ENCODE measurements at places on chromosomes 6 and 20.

DNA sequence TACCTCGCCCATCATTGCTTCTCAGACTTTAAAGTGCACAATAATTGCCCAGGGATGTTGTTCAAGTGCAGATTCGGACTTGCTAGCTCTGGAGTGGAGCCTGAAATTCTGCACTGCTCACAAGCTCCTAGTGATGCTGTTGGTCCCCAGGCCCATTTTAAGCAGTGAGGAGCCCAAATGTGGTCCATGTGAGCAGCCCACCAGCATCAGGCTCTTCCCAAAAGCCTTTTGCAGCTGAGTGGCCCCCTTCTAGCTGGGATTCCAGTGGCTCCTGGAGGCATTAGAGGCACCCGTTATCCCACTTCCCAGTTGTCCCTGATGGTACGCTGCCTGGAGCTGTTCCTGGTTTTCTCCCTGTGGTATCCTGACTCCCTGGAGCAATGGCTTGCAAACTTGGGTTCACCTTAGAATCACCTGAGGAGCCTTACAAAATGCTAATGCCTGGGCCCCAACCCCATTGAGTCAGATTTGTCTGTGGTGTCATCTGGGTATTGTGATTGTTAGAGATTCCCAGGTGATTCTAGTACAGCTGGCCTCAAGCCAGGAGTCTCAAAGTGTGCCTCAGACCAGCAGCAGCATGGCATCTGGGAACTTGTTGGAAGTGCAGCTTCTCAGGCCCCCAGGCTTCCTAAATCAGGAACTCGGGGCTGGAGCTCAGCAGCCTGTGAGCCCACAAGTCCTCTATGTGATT is 186.9 kb upstream of the SLC24A3 start:
- DNase-seq, result no peak

GRCh38 chr20:48805716-48806115 is 22.1 kb downstream of the PREX1 start:
- DNase-seq, result no peak

DNA sequence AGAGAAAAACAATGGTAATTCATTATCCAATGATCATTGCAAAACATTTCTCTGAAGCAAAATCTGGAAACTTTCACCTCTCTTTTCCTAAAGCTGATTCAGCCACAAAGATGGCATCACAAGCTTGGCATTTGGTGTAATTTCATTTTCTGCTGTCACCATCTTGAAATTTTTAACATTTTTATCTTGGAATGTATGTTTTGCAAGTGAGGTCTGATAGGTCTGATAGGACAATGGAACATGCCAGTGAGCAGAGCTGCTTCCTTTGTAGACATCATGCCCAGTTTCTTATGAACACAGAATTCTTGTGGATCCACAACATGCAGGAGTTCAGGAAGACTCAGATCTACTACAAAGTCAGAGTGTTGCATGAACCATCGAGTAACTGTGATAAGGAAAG is 969.6 kb downstream of the EYS start:
- no peak for DNase-seq

- DNase-seq, result no peak
Measured at GRCh38 chr6:15362274-15363160, 116.6 kb downstream of the JARID2 start.

GRCh38 chr20:63503524-63503923 is 4.6 kb upstream of the EEF1A2 start:
- no peak for DNase-seq

- no peak for DNase-seq
Measured at GRCh38 chr20:46977909-46978588, 83.4 kb downstream of the EYA2 start.

GRCh38 chr20:59392736-59393135 is 92.3 kb downstream of the EDN3 start:
- no peak for DNase-seq

DNA sequence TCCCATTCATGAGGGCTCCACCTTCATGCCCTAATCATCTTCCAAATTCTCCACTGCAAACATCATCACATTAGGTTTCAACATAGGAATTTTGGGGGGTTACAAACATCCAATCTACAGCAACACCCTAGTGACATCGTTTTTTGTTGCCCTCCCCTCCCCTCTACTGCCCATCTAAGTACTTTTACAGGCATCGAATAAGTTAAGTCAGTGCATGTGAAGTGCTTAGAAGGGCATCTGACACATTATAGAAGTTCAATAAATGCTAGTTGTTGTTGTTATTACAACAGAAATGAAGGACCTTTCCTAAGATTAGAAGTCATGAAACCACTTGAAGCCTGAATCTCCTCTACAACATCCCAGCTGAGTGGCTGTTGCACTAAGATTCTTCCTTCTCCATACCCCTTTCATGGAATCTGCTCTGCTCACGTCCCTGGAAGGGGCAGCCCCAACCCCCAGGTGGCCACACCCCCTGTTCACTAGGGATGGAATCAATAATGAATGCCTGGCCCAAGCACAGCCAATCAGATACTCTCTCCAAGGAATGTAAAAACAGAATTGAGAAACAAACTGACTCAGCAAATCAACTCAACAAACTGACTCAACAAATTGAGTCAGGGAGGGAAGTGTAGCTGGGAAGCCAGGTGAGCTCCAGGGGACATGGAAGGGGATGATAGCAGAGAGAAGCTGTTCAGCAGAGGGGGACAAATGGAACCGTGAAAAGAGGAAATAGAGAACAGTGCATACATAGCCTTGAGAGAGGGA is 3.9 kb upstream of the LRP11 start:
- DNase-seq, result no peak

- peak; percentile 93 for DNase-seq
Measured at GRCh38 chr6:44219053-44219814, 2.5 kb downstream of the MYMX start.

DNA sequence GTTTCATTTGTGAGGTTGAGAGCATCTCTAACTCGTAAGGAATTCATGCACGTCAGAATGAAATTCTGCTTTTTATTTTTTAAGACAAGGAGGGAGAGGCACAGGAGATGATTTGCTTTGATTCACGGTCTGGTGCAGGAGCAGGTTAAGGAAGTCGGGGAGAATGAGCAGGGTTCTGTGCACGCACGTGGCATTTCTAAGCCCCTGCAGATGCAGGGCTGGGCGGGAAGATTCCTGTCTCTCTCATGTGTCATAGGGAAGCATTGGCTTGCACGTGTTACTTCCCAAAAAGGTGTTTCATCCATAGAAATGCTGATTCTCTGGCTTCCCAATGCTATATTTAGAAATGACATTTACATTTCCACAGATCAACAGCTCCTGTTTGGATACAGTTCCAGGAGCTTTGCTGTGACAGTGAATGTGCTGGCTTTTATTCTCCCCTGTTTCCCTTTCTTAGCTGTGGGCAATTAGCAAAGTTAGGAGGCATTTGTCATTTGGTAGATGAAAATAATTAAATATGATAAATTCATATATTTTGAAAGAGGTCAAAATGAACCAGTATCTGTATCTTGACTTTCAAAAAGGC is 119.7 kb upstream of the ZFP64 start:
- DNase-seq, result no peak

GRCh38 chr20:58709013-58709702 is 16.6 kb downstream of the NPEPL1 start:
- DNase-seq, result no peak

DNA sequence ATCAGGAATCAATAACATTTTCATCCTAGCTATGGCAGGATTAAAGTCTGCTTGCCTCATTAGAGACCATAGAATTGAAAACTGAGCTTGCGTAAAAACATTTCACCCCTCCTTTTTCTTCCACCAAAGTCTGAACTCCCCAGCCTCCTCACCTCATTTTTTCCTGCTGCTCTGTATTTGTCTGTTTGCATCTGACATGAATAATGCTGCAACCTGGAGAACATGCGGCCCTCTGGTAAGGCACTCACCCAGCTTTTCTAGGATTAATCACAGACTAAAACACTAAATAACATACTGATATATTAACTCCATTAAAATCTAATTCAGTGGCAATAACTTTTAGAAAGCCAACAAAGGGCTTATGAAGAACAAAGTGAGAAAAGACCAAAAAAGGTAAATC is 677.7 kb upstream of the NRSN1 start:
- no peak for DNase-seq

GRCh38 chr20:62776692-62777527 is 19.4 kb upstream of the MRGBP start:
- DNase-seq, result no peak

DNA sequence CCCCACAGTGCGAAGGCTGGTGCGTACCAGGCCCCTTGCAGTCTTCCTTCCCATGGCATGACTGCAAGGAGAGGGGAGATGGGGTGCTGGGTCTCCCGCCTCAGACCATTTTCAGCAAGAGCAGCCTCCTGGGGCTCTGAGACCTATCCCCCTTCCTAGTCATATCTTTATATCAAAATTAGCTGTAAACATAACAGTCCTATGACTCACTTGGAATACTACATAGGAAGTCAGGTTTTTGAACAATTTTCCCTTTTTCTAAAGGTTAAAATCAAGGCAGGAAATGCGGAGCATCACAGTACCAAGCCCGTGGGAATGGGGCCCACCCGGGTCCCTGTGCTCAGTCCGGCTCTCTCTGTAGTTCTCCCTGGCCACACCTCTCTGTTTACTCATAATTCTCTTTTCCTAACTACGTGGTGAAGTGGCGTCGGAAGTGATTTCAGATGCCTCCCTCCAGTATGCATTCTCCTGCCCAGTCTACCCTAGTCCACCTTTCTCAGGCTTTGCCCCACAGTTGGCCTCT is 109.8 kb upstream of the TMEM170B start:
- no peak for DNase-seq

GRCh38 chr6:1233924-1234323 is 78.0 kb upstream of the FOXQ1 start:
- no peak for DNase-seq

DNA sequence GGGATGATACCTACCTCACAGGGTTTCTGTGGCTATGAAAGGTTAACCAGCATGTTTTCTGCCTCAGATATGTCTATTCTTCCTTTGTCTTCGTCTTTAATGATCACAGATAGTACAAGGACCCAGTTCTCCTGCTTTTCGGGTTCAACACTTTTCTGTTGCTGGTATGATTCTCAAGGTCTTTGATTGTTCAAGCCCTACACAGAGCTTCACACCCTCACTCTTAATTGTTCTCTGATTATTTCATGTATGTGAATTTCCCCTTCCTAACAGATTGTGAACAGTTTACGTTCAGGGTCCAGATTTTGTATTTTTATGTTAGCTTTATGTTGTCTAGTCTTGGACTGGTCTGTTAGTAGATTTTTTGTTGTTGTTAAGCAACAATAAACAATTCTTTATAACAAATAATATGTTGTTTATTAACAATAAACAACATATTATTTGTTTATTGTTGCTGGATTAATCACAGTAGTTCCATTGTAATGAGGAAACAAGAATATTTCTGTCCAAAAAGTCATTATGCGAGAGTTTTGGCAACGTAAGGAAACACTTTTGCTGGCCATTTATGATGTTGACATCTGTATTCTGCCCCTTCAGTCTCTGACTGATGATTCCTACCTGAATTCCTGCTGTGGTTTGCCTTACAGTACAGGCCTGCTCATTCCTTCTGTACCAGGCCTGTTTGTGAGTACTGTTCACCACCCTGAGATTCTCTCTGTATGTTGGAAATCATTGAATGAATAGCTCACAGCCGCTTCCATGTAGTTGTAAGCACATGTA is 27.2 kb upstream of the TULP4 start:
- DNase-seq, result no peak

- DNase-seq, result no peak
Measured at GRCh38 chr6:139369568-139370282, 4.7 kb downstream of the CITED2 start.

DNA sequence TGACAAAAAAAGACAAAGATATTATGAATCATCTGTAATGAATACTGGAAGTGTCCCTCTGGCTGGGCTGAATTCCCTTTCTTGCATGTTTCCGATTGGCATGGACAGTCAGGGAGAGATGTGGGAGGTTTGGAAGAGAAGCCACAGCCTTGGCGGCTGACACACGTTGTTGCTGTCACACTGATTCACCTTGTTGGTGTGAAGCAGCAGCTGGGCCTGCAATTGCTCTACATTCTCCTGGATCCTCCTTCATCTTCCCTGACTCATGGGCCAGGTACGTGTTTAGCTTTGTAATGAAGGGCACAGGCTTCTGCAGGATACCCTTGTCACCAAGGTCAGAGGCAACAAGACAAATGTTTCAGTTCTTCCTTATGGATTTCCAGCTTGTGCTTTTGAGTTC is 13.4 kb upstream of the SMIM8 start:
- DNase-seq, result no peak

GRCh38 chr6:46042355-46042999 is 26.8 kb upstream of the CLIC5 start:
- no peak for DNase-seq

GRCh38 chr20:16601047-16601446 is 27.8 kb upstream of the KIF16B start:
- DNase-seq, result no peak

GRCh38 chr20:49476016-49476355 is 6.5 kb downstream of the KCNB1 start:
- DNase-seq, result no peak
